ENCODE measurements at places on chromosomes 13 and 19. TPM values are rescaled to one million over a fixed set of nuclear protein-coding genes. Genes with fewer than 3 reads are reported as not detected.
A peak's percentile ranks its signal among the peaks of the same experiment; 100 is the strongest.

- peak; percentile 29 for DNase-seq
Measured at GRCh38 chr19:37654629-37655300, 500 bp downstream of the ZFP30 start.

DNA sequence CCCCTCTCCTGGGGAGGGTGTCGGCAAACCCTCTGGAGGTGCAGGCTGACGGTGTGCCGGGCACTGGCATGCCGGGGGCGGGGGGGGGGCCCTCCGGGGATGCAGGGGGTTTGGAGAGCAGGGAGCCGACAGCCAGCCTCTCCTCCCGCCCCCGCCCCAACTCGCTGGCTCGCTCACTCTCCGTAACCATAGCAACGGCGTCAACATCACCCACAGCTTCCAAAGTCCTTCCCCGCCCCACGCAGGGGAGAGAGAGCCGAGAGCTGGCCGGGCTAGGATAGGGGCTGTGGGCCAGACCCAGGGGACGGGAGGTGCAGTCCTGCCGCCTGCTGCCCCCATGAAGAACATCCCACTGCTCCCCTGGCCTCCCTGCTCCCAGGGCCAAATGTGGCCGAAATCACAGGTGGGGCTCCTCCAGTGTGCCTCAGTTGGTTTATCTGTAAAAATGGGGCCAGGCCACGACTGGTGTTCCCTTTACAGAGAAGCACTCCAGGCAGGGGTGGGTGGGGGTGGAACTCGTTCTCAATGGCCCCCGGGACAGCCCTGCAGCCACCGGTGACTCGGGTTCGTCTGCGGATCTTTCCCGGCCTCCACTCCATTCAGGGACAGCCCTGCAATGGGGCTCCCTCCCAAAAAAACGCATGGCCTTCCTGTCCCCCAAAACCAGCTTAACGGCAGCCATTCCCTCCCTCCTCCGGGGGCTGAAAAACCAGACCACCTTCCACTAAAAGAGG, 3.2 kb downstream of the KLF16 start:
- peak; percentile 86 for DNase-seq

SELENOV gene
- not detected for total RNA-seq

DNA sequence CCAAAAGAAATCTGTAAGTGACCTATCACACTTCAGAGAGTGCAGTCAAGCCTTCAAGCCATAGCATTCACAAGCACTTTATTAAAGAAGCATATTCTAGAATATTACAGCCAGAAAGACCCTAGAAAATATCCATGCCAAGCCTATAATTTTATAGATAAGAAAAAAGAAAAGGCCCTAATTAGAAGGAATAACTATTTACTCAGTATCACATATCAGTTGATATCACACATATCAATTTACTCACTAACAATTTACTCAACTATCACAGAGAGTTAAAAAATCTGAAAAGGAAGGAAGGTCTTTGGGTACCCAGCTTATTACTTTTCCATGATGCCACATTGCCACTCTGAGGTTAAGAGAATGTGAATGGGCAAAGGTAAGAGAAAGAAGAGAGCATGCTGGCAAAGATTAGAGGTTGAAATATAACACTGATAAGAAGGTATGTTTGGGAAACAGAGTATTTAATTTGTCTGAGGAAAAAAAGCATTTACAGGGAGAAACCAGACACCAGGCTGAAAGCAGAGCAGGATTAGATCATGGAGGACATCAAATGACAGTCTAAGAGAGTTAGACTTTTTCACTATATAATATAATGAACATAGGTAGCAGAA, 186.2 kb downstream of the VWA8 start:
- DNase-seq, result no peak

CFD gene
- total RNA-seq, result 232 TPM

- no peak for DNase-seq
Measured at GRCh38 chr19:1307320-1307719, 21.6 kb downstream of the EFNA2 start.

C1QTNF9B gene
- total RNA-seq, result not detected

- DNase-seq, result no peak
Measured at GRCh38 chr19:42028304-42029216, 34.5 kb upstream of the ATP1A3 start.

DNA sequence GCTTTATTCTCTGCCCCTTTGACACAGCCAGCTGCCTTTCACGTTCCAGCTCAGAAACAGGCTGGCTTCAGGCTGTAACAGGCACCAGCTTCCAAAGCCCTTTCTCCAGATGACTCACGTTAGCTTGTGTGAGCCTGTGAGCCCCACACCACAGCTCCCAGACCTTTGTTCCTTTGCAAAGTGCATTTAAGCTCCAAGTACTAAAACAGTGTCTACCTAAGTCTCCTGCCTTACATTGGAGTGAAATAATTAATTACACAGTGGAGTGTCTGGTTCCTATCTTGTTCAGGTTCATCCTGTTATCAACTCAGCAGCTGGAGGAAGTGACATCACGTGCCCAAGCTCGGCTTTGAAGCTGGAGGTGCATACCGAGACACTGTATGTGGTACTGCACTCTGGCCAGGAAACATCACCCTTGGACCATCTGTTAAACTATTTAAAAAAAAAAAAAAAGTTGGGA, 475.8 kb downstream of the FOXO1 start:
- DNase-seq, result peak; percentile 51

ZNF570 gene
- total RNA-seq, result 7.0 TPM

DNA sequence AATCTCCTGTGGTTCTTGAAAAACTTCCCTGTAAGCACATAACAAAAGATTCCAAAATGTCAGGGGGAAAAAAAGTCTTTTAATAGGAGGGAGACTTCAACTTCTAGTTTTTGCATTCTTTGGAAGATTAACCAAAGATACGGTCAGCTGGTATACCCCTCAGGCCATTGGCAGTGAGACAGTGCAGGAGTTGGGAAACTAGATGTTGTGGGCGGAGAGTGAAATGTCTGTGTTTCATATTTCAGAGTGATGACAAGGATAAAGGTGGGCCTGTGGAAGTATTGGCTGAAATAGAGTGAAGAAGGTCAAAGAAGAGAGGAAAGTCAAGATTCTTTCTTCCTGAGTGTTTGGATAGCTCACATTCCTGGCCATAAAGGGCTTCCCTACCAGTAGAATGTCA, 40.8 kb downstream of the CYP2B6 start:
- DNase-seq, result no peak

GRCh38 chr13:39847336-39847735, 191.9 kb downstream of the COG6 start:
- DNase-seq, result no peak

DNA sequence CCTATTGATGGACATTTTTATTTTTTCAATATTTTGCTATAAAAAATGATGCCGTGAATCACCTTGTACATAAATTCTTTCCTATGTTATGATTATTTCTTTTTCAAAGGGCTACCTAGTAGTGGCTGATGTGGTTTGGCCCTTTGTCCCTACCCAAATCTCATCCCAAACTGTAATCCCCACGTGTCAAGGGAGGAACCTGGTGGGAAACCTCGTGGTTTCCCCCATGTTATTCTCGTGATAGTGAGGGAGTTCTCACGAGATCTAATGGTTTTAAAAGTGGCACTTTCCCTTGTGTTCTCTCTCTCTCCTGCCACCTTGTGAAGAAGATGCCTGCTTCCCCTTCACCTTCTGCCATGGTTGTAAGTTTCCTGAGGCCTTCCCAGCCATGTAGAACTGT, 94.9 kb downstream of the TM9SF2 start:
- no peak for DNase-seq

- DNase-seq, result no peak
Measured at GRCh38 chr13:28548468-28548867, 53.5 kb upstream of the FLT1 start.

GPC5 gene
- 2.6 TPM for total RNA-seq

GRCh38 chr13:41326661-41327060, 15.6 kb downstream of the NAA16 start:
- no peak for DNase-seq

LRRC63 gene
- not detected for total RNA-seq

GRCh38 chr19:572743-573518, 535 bp downstream of the BSG start:
- peak; percentile 66 for DNase-seq

RAB20 gene
- total RNA-seq, result 11.4 TPM

TSHZ3 gene
- total RNA-seq, result 7.0 TPM

- DNase-seq, result no peak
Measured at GRCh38 chr13:106122234-106122633, 413.2 kb downstream of the EFNB2 start.

- no peak for DNase-seq
Measured at GRCh38 chr13:95479731-95480130, 72.8 kb upstream of the CLDN10 start.

- no peak for DNase-seq
Measured at GRCh38 chr13:37640499-37640898, 41.9 kb upstream of the POSTN start.

DNA sequence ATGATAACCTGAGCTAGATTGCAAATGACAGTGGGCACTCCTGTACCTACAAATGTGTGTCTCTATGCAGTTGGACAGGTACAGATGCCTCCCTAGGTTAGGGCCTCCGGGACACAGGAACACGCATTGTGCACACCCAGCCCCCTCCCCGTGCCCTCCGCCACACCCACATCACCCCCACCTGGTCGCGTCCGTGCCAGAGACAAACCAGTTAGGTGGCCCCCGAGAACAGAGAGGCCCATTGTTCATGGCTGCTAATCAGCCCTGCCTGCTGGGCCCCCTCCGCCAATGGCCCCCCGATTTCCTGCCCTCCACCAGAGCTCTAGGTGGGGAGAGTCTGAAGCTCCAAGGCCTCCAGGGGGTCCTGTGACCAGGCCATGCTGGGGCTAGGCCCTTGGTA, 13.7 kb downstream of the NRTN start:
- no peak for DNase-seq

PGLYRP2 gene
- total RNA-seq, result not detected

ATP8B3 gene
- total RNA-seq, result 1.9 TPM

GRCh38 chr19:29603308-29603707, 2.8 kb upstream of the POP4 start:
- DNase-seq, result no peak

- DNase-seq, result no peak
Measured at GRCh38 chr19:11148001-11148400, 7.6 kb downstream of the SPC24 start.

KLK12 gene
- not detected for total RNA-seq

GDF15 gene
- 0.53 TPM for total RNA-seq

PTH2 gene
- total RNA-seq, result not detected

DNA sequence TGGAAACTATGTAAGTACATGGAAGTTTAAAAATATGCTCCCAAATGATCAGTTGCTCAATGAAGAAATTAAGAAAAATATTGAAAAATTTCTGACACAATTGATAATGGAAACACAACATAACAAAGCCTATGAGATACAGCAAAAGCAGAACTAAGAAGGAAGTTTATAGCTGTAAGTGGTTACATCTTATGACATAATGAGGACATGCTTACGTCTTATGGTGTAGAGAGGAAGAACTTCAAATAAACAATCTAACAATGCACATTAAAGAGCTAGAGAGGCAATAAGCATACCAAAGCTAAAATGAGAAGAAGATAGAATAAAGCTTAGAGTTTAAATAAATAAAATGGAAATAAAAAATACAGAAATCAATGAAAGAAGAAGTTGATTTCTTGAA, 50.0 kb upstream of the CEACAM21 start:
- DNase-seq, result no peak

DNA sequence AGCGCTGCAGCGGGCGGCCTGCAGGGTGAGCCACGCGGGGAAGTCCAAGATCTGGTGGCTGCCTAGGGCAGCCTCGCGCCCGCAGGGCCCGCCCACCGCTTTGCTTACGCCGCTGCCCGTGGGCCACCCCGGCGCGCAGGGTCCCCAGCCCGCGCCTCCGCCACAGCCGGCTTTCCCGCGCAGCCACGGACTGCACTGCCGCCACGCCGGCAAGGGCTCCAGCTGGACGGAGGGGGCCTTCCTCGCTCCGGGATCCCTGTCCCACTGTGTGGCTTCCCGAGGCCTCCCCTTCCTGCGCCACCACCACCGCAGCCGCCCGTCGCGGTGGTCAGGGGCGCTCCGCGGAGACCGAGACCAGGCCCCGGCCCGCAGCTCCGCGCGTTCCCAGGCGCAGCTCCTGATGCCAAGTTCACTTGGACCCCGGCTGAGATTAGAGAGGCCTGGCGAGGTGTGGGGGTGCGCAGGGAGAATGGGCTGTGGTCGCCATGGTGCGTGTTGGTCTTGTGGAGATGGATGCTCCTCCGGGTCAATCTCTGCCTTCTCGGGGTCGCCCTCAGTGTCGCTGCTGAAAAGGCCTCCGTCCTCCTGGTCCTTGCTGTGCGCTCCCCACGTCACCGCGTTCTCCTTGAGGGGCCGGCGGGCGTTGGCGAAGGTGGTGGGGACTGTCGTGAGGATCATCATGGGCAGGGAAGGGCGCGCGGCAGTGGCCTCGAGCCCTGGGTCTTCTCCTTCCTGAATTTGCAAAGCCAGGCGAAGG, 17.9 kb upstream of the RNF17 start:
- DNase-seq, result peak; percentile 47

DNA sequence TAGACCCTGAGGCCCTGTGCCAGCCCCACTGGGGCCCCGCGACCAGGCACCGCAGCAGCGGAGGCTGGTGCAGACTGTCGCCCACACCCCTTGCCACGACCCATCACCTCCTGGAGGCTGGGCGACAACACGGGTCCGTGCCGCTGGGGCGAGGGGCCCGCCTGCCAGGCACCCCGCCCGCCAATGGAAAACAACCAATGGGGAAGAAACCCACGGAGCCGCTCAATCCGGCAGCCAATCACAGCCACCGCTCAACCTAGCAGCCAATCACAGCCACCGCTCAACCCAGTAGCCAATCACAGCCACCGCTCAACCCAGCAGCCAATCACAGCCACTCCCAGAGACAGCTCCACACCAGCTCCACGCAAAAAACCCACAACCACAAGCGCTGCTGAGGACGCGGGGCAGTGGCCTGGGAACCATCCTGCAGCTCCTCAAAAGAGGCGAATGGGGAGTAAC, 29.7 kb downstream of the GPX4 start:
- no peak for DNase-seq

GRCh38 chr13:108214441-108215271, 680 bp downstream of the LIG4 start:
- DNase-seq, result peak; percentile 15

DNA sequence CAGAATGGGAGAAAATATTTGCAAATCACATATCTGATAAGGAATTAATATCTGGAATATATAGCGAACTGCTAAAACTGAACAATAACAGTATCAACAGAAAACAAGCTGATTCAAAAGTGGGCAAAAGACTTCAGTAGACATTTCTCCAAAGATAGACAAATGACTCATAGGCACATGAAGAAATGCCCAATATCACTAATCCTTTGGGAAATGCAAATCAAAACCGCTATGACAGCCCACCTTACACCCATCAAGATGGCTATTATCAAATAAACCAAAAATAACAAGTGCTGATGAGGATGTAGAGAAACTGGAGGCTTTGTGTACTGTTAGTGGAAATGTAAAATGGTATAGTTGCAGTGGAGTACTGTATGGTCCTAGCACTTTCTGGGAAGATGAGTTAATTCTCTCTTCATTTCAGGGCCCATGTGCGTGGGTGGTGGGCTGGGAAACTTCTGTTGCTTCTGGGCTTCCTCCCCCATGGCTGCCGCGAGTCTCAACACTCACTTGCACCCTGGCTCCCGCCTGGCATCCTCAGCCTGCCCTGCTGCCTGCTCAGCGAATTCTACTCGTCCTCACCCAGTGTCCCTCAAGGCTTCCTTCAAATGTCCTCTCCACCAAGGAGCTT, 12.4 kb upstream of the GJA3 start:
- DNase-seq, result no peak

GRCh38 chr13:94588541-94588940, 7.4 kb downstream of the TGDS start:
- DNase-seq, result no peak

FXYD7 gene
- 0.40 TPM for total RNA-seq

UBE2L5 gene
- total RNA-seq, result not detected

GRCh38 chr19:58554494-58555368, at the start of gene CHMP2A:
TSS of gene CHMP2A (minus strand) at chr19:58555105. CDS start at chr19:58554212, 893 bp downstream.
- peak; percentile 100 for DNase-seq

Data from right cardiac atrium (tissue), 5 donors.